ENCODE measurements at places on chromosomes 5 and 9.

DNA sequence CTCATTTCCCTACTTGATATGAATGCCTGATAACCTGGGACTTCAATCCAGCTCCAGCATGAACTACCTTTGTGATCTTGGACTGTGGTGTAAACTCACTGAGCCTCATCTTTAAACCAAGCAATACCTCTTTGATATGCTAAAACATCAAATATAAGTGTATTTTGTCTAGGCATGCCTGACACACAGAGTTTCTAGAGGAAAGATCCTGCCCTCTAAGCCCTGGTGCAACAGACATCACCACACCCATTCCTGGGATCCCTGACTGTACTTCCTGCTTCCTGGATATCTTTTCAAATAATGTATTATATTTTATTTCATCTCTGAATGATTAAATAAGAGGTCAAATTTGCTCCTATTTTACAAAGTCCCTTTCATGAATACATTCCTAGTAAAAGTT is 55.8 kb downstream of the ANXA2R start:
- DNase-seq, result no peak

DNA sequence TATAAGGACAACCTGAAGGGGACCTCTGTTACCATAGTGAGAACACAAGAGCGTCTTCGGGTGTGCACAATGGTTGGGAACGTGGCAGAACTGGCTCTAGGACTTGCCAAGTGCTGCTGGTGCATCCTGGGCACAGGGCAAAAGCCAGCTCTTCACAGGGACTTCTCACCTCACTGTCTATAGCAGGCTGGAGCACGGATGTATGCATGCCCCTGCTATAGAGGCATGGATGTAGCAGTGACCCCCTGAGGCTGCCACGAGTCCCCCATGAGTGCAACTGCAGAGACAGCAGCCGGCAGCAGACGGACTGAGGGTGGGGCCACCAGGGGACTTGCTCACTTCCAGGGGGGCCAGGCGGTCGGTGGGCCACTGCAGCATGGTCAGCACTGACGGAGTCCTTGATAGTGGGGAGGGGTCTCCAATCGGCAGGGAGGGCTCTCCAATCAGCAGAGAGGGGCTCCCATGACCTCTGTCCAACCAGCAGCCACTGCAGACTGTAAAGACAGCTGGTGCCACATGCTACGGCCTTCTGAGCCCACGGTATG is 64.9 kb downstream of the SEMA4D start:
- DNase-seq, result no peak

- DNase-seq, result no peak
Observed at GRCh38 chr9:135857843-135858242, 49.5 kb downstream of the CAMSAP1 start.

DNA sequence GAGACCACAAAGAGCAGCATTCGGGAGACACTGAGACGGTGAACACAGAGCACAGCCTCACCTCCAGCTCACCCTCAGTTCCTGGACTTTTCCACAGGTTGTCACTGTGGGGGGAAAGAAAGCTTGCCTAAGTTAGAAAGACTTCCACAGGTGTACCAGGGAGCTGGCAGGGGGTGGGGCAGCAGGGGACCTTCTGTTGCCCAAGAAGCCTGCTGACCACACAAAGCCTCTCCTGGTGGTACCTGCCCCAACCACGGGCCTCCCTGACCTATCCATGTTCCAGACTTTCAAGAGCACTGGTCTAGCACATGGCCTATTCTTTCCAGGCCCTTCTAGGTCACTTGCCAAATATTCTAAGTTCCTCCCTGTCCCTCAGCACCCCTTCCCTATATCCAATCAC is 550.8 kb downstream of the BNC2 start:
- DNase-seq, result no peak

DNA sequence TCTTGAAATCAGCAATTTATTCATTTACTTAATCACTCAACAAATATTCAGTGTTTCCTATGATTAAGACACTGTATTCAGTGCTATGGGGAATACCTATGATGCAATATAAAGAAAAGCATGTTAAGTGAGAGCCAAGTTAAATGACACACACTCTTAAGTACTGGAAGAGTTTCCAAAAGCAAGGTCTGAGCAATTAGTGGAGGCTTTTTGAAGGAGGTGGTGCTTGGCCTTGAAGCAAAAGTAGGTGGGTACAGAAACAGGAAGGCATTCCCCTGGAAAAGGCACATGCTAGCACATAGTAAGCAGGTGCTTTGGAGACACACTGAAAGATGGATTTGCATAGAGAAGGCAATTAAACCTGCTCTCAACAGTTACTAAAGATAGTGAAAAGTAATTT is 4.0 kb downstream of the TSLP start:
- DNase-seq, result no peak

DNA sequence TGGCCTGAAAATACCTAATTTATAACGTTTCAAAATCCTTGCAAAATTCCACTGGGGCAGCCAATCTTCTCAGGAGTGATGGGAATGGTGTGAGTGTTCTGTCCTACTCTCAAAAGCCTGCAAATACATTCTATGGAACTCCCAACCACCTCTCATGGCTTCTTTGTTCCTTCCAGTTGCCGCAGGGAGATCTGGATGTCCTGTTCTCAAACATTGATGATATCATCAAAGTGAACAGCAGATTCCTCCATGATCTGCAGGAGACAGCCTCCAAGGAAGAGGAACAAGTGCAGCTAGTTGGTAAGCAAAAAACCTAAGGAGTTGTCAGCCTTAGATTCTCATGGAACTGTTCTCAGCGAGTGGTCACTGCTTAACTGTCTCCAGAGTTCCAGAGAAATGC is 19.6 kb downstream of the ARHGEF37 start:
- DNase-seq, result no peak

DNA sequence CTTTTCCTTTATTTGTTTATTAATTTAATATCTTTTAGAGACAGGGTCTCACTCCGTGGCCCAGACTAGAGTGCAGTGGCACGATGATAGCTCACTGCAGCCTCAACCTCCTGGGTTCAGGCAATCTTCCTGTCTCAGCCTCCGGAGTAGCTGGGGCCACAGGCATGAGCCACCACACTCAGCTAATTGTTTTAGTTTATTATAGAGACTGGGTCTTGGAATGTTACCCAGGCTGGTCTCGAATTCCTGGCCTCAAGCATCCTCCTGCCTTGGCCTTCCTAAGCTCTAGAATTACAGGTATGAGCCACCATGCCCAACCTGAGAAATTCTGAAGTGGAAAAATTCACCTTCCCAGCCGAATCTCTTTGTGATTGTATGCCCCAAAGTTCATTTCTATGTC is 139.4 kb upstream of the SLC12A2 start:
- DNase-seq, result no peak

DNA sequence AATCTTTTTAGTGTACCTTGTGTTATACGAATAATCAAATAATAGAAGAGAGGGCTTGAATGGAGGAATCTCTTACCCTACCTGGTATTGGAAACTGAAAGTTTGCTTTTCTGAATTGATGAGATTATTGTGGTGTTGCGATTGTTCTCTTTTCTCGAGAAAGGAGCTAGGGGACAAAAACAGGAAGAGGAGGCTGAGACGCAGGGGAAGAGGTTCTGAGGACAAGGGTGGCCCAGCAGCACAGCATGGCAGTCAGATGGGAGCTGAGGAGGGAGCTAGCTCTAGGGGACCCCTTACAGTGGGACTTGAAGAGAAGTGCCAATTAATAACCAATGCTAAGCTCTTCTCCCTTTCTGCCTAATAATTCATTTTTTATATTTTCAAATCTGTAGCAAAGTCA is 183.3 kb upstream of the DMAC1 start:
- no peak for DNase-seq

- DNase-seq, result peak; percentile 12
Observed at GRCh38 chr5:104800440-104801048, 1238.0 kb upstream of the NUDT12 start.

DNA sequence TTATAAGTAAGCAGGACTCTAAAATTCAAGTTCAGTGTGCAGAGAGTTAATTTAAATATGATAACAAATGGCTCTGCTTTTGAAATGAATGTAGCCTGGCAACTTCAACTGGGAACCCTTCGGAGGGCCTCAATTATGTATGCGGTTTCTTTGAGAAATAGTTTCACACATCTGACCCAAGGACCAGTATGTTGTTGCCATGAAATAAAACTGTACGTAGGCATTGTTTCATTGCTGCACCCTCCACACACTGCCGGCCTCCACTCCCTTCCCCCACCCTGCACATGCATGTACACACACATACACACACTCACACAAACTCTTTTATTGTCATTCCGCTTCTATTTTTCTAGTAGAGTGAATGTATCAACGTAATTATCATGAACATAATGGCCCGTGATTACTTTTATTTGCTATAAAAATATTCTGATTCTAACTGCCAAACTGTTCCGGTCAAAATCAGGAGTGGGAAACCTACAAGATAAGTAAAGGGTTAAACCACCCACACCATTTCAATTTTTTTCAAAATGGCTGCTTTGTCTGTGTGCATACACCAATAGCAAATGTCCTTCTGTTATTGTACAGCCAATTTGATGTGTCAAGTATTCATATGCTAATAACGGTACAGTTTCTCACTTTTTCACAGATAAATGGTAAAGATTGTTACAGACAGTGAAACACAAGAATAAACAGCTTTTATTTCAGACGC is 215.5 kb upstream of the TMEM161B start:
- DNase-seq, result no peak

- no peak for DNase-seq
Observed at GRCh38 chr5:68343421-68343826, 127.9 kb downstream of the PIK3R1 start.

DNA sequence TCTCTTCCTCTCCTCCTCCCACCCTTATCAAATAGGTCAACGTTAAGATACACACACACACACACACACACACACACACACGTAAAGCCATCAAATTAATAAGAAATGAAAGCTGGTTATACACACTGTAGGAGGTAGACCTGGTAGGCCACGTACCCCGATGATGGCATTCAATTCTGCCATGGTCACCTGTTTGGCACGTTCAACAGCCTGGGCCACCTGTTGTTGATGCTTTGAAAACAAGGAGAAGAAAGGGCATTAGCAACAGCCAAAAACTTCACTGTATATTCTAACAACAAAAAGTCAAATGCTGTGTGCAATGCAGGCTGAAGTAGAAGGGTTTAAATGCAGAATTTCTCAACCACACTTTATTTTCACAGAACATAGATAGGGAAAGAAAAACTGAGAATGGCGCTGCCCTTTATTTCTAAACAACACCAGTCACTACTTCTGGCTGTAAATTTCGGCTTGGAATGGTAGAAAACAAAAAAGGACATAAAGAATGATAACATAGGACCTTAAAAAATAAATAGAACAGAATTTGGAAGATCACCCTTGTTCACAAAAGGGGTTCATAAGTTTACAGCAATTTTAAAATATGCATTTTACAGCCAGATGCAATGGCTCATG is 37.2 kb downstream of the TLE1 start:
- DNase-seq, result no peak

GRCh38 chr5:135988546-135988945 is 33.8 kb upstream of the LECT2 start:
- no peak for DNase-seq

DNA sequence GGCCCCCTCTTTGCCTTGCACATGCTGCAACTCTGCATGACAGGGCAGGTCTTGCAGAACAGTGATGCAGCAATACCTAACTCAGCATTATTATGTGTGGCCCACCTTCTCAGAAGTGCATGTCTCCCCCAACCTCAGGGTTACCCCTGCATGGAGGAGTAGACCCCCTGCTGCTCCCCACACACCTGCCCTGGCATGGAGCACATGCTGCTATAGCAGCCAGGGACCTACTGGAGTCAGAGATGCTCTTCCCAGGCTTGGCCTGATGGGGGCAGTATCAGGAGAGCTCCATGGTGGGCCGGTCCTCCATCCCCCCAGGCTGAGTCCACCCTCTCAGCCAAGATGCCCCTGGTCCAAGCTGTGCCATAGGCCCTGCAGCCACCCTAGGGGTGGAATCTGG is 13.2 kb upstream of the BOD1 start:
- no peak for DNase-seq

- no peak for DNase-seq
Observed at GRCh38 chr5:128782446-128782845, 182.8 kb upstream of the SLC27A6 start.

GRCh38 chr5:59189472-59190244 is 606.8 kb downstream of the RAB3C start:
- DNase-seq, result no peak

DNA sequence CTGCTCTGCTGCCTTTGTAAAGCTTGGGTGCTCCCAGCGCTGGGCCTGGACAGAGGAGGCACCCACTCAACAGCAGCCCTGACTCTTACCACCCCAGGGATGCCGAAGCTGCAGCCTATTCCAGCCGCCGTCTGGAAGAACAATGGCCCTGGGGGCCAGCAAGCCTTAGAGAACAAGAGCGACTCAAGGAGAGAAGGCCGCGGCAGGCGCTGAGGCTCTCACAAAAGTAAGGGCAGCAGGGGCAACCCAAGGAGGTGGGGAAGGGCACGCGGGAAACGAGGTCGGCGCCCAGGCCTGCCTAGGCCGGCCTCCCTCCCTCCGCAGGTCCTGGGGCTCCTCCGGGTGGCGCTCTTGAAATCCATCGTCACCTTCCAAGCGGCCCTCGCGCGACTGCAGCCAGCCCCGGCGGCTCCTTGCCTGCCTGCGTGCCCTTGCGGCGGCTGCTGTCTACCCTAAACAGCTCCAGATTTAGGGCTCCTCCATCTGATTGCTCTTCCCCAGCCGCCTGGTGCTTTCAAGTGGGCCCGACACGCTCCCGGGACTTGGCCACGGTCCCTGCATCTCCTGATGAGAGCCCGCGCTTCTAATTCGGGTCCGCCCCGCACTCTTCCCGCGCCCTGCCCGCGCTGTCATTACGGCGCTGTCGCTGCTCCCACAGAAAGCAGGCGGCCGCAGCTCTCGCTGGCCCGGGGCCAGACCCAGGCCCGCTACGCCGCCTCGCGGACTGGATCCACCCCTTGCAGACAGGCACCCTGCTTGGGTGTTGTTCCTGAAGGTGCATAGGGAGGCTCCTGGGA is 213.3 kb downstream of the SEMA6A start:
- no peak for DNase-seq

DNA sequence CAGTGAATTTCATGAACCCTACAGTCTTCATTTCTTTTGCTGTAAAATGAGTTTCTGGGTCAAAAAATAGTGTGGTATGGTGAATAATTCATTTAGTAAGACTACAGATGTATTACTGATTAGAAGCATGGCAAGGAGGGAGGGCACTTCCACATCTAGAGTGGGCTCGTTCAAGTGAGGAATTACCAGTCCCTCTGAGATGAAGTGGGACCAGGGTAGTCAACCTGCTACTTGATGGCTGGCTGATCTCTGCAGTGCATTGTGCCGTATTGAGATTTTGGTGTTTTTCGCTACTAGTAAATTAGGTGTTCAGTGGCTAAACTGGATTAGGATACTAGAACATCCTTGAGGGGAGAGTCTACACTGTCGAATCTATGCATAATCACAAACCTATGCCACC is 10.8 kb downstream of the CDC37L1 start:
- no peak for DNase-seq

GRCh38 chr5:15983392-15983791 is 196.2 kb downstream of the MARCHF11 start:
- DNase-seq, result no peak

DNA sequence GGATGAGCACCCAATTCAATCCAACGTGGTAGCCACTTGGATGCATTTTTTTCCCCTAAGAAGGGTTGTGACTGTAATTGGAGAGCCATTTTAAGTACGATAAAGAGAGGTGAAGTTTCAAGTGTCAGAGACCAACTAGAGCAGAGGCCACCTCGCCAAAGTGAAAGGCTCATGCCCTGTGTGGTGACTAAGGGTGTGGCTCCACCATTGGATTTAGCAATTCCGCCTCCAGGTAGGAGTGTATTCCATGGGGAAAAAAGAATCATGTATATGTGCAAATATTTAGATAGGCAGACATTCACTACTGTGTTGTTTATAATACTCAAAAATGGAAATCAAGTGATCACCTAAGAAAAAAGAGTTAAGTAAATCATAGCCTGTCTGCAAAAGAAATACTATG is 53.1 kb upstream of the S1PR3 start:
- DNase-seq, result no peak

- no peak for DNase-seq
Observed at GRCh38 chr5:88787856-88788255, 95.1 kb downstream of the MEF2C start.

Data from iPS DF 19.7 (cell line).